Activated CD8-positive, alpha-beta T cell treated with anti-CD3 and anti-CD28 coated beads for 36 hours (primary cell): ENCODE measurements at places on chromosomes 5 and 9. TPM values are rescaled to one million over a fixed set of nuclear protein-coding genes. Genes with fewer than 3 reads are reported as not detected.

Gene GABRB2
- total RNA-seq = not detected

Gene PFN3
- total RNA-seq = not detected

DNA sequence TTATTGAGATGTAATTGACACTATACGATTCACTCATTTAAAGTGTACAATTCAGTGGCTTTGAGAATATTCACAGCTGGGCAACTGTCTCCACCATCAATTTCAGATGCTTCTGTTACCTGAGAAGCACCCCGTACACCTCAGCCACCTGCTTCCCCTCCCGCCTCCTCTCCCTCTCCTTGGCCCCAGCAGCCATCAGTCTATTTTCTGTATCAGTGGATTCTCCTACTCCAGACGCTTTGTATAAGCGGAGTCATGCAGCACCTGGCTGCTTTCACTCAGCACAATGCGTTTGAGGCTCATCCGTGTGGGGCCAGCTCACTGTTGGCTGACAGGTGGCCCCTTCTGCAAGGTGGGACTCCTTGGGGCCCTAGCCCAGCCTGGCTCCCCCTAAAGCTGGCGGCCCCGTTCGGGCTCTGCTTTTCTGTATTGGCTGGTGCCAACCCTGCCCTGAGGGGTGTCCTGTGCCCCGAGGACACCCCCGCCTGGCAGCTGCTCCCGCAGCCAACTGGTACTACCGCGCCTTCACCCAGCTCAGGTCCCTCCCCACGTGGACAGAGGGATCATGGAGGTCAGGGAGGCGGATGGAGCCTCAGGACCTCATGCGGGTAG is 124.4 kb upstream of the COL5A1 start:
- no peak for DNase-seq

DNA sequence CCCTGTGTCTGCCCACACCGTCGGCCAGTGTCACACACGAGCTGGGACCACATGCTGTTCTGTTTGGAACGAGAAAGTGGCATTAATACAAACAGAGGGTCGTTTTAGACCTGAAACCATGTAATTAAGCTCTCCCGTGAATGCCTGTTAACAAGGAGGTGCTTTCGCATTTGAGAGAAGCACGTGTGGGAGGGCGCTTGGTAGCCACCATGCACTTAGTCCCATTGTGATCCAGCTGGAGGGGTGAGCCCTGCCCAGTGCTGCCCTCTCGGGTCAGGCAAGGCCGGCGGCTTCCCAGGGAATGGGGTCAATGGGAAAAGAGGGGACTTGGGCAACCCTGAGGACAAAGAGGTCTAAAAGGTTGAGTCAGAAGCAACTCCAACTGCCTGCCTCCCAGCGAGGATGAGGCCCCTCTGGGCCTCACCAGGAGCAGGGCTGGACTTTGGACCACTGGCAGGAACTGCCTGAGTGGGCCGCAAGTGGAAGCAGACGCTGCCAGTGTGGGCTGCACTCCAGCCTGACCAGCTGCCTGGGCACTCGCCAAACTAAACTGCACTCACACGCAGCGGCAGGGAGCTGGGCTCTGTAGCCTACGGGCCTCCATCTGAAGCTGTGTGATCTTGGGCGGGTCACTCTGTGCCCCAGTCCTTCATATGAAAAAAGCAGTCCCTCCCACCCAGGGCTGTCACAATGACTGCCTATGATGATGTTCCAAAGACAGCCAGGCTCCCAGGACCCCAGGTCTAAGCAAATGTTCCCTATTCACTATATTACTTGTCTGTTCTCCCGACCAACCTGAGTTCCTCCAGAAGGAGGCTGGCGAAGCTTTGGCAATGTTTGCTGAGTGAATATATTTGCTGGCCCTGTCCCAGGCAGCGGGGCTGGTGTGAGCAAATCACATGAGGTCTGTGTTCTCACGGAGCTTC is 195.7 kb downstream of the CDK5RAP2 start:
- no peak for DNase-seq

Gene NUDT12
- total RNA-seq = 3.0 TPM

- DNase-seq = no peak
These were observed 13.9 kb upstream of the ADAMTSL1 start for GRCh38 chr9:18459962-18460584.

DNA sequence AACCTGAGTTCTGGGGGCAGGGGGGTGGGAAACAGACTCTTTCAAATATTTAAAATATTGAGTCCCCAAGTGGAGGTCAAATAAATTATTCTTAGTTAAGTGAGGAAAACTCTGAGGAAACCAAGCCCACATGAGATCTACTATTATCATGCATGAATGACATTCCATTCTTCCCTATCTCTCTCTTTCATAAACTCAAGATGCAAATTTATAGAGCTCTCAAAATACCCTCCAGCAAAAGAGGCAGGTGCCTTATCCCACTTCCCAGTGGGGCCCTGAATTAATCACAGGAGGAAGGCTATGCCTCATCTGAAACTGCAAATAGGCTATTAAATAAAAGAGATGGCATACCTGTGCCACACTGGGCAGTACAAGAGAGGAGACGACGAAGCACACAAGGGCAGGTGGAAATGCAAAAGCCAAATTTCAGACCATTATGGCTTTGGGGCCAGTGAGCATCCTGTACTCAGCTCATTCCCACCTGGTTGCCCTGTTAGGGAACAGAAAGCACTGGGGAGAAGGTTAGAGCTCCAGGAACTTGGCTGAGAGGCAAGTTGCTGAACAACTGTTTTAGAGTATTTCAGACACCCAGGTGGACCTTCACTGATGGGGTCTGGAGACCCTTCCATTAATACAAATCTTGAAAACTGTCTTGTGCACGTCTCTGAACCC is 102.2 kb upstream of the EQTN start:
- DNase-seq = no peak

Gene FREM1
- total RNA-seq = not detected

- no peak for DNase-seq
These were observed at the start of gene LHX3 for GRCh38 chr9:136204838-136205706. Gene LHX3 (minus strand): TSS chr9:136205128. CDS start chr9:136205012, 116 bp downstream.

- no peak for DNase-seq
These were observed 298.6 kb downstream of the DIRAS2 start for GRCh38 chr9:90343991-90344390.

Gene DNM1
- 0.36 TPM for total RNA-seq

GRCh38 chr5:9148242-9148641 is 397.6 kb downstream of the SEMA5A start:
- no peak for DNase-seq

GRCh38 chr5:162683284-162683683 is 615.7 kb downstream of the GABRG2 start:
- DNase-seq = no peak

Gene BASP1
- total RNA-seq = 0.18 TPM

- DNase-seq = peak; percentile 3
These were observed 3.8 kb downstream of the BRINP1 start for GRCh38 chr9:119365291-119366027.

- DNase-seq = peak; percentile 11
These were observed 58.3 kb upstream of the SHB start for GRCh38 chr9:38127271-38127839.

Gene FOXD4L6
- 0.16 TPM for total RNA-seq

- no peak for DNase-seq
These were observed 30.2 kb upstream of the PTGER4 start for GRCh38 chr5:40649463-40650030.

DNA sequence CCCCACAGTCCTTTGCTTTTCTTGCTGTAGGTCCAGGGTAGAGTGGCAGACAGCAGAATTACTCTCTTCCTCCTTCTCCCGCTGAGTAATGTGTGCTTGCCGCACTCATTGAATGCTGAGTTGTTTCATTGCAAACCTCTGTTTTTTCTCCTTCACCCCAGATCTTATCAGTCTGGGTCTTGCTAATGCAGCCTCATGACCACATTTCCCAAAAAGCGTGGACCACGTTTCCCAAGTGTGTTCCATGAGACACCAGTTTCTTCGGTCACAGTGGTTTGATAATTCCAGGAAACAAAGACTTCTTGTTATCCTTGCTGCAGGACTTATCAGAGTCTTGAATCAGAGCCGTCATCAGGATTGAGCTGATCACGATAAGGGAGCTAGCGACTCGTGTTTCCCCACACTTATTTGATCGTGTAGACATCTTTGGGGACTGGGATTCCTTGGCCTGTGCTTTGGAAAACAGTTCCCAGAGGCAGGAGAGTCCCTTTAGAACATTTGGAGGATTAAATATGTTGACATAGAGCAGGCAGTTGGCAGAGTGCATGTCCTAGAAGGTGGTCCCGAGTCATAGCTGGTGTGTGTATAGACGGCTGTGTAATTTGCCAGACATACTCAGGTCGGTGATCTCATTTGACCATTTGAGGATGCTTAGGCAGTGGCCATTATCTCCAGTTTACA is 4.4 kb downstream of the LRRC8A start:
- DNase-seq = no peak

GRCh38 chr5:133869519-133870335 is 98.7 kb downstream of the C5orf15 start:
- no peak for DNase-seq

DNA sequence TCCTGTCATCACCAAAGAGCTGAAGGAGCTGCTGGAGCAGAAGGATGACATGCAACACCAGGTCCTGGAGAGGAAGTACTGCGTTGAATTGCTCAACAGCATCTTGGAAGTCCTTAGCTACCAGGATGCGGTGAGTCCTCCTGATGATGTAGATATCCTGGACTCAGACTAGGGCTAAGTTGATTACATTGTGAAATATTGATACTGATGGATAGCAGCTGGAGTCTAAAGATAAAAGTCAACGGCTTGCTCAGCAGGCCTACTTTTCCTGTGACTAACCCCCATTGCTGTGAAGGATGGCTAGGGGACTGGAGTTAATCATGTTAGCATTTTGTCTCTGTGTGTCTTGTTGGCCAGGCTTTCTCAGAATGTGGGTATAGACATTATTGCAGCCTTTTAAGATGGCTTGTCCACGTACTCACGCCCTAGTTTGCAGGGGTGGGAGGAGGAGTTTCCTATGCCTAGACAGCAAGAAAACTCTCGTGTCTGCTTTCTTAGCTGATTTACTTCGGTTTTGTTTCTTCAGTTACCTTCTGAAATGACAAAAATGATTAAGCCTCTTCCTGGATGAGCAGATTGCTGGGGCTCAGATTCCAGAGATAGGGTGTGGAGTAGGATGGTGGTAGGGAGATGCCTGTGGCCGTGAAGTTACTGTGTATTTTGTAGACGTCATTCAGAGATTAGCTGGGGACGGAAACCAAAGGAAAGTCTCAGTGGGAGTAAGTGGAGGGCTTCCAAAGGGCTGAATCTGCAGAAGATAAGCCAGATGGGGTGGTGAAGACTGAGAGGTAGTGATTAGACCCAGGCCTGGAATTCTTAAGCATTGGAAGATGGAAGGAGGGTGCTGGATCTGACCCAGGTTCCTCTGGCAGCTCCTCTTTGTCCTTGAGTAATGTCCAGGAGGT is 166.3 kb downstream of the DOCK2 start:
- no peak for DNase-seq

DNA sequence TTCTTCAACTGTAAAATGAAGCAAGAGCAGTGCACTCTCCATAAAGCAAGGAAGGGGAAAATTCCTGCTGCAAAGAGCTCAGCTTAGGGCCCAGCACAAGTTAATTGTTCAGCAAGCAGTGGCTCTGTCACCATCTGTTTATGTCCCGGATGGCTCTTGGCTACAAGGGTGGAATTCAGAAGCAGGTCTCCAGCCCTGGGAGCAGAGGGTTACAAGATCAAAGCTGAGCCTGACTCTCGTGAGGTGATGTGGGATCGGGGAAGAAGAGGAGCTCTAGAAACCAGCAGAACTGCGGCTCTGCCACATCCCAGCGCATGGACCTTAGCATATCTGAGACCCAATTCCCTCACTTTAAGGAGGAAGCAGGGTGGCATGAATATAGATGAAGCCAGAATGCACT is 25.2 kb upstream of the OLFM1 start:
- DNase-seq = no peak

- DNase-seq = no peak
These were observed 180.8 kb downstream of the GOLPH3 start for GRCh38 chr5:31993165-31993961.

DNA sequence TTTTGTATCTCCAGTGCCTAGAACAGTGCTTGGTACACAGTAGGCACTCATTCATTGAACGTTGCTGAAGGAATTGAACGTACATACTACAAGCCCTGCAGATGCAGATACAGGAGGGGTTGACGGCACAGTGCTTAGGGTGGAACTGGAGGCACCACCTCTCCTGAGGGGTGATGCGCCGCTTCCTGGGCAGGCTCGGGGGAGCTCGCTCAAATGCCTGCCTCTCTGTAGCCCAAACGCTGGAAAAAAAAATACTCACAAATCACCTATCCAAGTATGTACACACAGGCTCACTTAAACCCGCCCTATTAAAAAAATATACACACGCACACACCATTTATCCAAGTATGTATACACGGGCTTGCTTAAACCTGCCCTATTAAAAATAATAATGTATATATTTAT is 536 bp upstream of the COMMD10 start:
- peak; percentile 51 for DNase-seq

DNA sequence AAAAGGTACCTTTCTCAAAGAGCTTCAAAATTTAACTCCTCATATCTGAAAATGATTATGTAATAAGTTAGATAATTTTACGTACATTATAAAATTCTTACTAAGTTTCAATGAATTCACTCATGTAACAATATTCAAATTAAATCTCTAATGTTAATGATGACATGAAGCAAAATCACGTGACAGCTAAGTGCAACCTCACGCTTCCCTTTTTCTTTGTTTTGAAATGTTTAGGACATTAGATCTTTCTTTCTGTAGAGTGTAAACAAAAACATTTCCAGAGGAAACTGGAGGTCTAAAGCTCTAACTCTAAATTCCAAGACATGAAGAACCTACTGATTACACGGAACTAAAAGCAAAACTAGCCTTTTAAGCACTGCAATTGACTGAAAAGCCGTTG is 227.3 kb upstream of the TBCA start:
- no peak for DNase-seq

Gene HRCT1
- total RNA-seq = not detected

Gene GABBR2
- not detected for total RNA-seq

Gene CORO2A
- total RNA-seq = 13.4 TPM

DNA sequence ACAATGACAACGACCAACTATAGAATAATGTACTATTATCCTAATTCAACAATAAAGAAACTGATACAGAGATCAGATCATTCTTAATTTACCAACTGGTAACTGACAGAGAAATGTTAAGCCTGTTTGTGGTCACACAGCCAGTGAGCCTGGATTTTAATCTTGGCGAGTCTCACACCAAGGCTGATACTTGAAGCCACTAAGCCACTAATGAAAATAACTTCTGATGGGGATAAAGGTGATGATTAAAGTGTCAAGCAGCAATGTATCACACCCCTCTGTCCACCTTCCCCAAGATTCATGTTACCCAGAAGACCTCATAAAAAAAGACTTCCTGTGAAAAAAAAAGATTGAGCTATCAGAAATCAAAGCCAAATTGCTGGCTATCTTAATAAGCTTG is 350.5 kb downstream of the SPOCK1 start:
- DNase-seq = no peak
